ENCODE measurements at places on chromosomes 3 and 15.

GRCh38 chr3:107240183-107241091, 136.8 kb upstream of the CCDC54 start:
- peak; percentile 94 for DNase-seq

DNA sequence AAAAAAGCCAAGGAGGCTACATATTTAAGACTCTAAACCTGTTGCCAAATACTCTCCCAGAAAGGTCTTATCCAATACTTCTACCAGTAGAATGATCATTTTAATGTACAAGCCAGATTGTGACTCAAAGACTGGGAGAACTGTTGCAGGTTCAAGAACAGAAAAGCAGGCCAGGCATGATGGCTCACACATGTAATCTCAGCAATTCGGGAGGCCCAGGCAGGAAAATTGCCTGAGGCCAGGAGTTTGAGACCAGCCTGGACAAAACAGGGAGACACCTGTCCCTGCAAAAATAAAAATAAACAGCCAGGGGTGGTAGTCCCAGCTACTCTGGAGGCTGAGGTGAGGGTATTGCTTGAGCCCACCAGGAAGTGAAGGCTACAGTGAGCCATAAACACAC, 17.8 kb upstream of the THUMPD3 start:
- DNase-seq, result no peak

GRCh38 chr15:70582143-70582945, 181.0 kb downstream of the UACA start:
- DNase-seq, result no peak

- DNase-seq, result no peak
Measured at GRCh38 chr3:10408680-10409079, 87.8 kb upstream of the SEC13 start.

DNA sequence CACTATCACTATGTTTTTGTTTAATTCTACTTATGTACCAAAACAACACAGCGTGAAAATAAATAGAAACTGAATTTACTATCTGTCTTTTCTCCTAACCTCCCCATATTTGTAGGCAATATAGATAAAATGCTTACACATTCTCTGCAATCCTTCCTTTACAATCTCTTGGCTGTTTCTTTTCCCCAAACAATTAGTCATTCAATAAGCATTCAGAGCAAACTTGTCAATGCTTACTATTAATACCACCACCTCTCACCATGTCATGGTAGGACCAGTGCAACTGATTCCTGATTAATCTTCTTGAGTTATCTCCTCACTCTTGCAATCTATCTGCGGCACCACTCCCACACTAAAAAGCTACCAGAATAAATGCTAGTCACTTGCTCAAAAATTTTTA, 74.0 kb upstream of the TTBK2 start:
- no peak for DNase-seq

DNA sequence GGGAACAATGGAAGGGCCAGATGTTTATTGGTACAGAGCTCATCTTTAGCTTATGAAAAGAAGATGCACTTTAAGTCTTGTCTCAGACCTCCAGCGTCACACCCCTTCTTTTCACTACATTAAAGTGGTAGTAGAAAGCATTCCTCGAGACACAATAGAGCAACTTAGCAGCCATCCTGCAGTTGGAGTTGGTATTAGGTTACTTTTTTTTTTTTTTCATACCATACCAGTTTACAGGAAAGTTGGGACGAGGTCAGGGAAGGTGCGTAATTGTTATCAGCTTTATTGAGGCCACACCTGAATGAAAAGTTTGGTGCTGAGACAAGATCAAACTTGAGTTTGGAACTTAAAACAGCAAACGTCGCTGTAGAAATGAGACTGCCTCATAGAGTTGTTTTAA, 203.8 kb downstream of the SOX2 start:
- DNase-seq, result no peak

GRCh38 chr3:187186375-187186774, 10.9 kb upstream of the RTP1 start:
- DNase-seq, result no peak

DNA sequence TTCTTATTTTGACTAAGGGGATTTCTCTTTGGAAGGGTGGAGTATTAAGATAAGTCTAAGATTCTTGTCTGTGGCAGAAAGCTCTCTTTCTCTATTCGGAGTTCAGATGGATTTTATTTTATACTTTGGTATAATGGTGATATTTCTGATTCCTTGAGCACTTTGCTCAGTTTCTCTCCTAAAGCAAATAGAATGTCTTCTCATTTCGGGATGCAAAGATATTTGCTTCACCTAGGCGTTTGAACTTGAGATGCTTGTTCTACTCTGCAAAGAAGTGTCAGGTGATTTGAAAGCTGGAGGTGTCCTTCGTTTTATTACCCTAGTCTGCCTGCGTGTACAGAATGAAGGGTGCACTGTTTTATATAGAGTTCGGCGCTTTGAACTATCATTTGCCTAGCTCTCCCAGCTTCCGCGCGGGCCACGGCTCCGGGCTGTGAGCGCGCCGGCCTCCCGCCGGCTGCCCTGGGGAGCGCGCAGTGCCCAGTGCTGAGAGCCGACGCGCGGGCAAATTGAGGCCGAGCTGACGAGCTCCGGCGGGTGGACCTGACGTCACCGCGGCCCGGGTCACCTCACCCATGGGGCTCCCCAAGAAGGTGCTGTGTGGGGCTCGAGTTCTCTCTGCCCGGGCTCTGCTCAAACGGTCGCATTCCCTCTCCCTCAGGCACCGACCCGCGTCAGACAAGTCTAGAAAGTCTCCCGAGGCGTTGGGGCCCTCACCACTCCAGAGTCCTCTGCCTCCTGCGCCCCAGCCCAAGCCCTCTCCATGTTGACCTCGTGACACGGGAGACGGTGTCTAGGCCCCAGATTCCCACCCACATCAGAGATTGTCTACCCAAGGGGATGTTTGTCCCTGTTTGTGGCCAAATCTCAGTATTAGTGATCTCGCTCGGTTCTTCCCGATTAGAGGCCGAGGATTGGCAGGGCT, 7.5 kb downstream of the SOX2 start:
- DNase-seq, result no peak

DNA sequence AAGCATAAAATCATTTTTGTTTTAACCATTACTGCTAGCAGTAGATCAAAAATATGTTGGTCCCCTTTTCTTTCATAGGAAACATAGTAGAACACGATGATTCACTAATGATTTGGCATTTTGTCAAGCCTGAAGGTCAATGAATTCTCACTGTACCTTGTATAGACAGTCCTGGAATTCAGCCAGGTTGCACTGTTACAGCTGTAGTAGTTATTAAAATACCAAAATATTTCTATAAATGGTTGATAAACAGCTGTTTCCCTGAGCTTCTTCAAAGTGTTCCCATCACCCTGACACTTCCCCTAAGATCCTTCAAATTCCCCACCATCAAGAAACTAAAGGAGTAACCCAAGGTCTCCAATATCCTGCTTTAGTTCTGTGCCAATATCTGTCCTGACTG, 200.9 kb downstream of the ATP8B4 start:
- DNase-seq, result no peak

GRCh38 chr3:25573386-25574171, 91.1 kb downstream of the TOP2B start:
- no peak for DNase-seq

DNA sequence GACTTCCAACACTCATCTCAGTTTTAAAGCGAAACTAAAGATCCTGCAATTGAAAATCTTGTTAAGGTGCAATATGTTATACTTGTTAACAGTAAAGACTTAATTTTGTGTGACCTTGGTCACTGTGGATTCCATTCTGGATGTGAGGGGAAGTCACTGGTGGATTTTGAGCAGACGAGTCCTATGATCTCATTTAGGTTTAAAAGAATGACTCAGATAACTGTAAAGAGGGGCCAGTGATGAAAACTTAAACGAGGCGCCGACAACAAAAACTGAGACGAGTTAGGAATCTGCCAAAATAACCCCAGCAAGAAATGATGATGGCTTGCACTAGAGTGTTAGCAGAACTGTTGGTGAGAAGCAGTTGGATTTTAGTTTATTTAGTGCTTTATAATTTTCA, 56.5 kb downstream of the LRRC28 start:
- DNase-seq, result no peak

DNA sequence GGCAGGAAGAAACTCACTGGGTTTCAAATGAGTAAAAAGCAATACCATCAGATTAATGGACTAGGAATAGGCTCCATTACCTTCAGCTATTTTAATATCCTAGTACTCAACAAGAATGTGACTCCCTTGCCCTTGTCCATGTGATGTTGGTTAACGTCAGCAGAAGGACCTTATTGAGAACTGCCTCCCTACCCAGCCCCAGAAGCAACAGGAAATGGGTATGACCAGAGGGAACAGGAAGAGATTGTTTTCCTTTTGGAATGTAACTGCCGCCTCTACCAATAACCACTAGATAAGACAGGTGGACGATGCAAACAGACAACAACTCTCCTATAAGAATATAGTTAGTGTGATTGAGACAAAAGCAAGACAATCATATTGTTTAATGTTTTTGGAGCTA, 10.4 kb upstream of the MME start:
- no peak for DNase-seq

DNA sequence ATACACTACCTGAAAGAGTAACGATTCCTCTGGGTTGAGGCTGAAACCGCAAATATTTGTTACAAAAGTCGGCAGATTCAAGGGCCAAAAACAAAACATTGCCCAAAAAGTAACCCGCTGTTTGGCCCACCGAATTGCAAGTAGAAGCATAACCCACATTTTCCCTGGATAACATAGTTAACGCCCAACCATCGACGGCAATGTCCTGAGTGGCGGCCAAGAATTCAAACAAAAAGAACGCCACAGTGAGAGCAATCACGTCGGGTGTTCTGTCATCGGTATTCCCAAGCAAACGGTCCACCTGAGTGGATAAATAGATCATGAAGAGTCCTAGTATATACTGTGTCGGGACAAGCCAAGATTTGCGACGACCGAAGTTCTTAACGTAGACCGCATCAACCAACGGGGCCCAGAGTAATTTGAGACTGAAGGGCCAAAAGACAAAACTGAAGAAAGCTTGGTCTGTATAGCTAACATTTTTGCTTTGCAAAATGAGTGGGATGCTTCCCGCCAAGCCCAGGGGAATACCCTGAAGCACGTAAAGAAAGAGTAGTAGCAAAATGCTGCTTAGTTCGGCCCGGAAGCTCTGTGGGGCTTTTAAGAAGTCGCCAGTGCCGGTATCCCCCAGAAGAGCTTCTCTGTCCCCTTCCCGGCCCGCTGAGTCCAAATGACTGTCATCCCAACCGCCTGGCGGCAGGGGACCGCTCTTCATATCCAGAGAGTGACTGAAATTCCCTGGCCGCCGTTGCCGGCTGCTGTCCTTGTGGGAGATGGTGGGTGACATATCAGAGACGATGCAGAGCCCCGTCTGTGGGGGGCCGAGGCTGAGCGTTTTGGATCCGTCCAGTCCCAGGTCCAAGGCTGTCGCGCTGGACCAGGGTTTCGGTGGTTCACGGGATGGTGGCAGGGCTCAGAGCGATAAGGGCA, 750 bp downstream of the SLC33A1 start:
- DNase-seq, result peak; percentile 90

DNA sequence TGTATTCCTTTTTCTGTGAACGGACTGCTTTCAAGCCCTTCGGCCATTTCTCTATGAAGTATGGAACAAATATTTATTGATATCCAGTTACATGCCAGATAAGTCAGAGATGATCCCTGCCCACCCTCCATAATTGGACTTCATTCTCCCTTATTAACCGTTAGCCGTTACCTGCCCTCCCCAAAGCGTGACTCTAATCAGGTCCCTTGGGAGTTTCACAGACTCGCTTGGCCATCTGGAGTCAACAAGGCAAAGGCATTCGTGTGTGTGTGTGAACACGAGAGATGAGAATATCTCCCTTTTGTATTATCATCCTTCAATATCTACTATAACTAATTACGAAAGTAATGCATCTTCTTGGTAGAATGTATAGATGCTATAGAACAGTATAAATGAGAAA, 314.5 kb downstream of the TLE3 start:
- no peak for DNase-seq

GRCh38 chr3:4799266-4800256, 179.7 kb upstream of the BHLHE40 start:
- DNase-seq, result no peak

GRCh38 chr3:111910806-111911205, 51.7 kb downstream of the PHLDB2 start:
- no peak for DNase-seq

DNA sequence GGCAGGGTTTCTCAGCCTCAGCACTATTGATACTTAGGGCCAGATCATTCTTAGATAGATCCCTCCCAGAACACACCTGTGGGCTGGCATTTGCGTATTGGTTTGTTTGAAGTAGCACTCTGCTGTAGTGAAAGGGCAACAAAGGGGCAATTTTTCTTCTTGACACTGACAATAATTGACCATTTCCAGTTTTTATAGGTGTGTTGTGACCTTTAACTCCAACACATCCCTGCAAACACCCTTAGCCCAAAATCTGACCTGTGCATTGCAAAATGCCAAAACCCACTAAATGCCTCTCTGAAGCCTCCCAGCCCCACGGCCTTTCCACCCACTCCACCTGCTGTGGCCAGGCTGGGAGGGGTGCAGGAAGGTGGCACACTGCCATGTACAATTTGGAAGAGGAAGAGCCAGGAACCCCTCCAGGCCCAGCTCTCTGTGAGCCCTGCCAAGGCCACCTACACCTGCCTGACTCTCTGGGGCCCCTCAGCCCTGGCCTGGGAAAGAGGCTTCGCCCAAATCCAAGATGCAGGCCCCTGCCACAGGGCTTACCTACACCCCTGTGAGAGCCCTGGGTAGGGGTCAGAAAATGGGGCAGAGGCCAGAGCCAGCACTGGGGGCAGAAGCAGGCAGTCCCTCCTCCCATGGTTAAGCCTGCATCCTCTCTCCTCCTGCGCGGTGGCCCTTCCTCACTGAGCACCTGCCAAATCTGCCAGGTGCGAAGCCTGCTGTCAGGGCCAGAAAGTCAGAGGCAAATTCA, 9.6 kb upstream of the CYP11A1 start:
- DNase-seq, result no peak

DNA sequence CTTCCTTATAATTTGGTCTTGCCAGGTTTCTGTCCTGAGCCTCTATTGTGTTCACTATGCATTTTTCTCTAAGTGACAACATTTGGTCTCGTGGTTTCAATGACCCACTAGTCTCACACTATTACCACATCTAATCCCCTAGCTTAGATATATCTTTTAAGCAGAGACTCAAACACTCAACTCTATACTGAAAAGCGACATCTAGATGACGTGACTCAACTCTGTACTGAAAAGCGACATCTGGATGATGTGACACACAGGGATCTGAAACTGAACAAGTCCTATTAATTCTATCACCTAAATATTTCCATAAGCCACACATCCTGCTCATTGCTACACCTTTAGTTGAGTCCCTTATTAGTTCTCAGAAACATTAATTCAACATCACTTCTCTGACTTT, 141.7 kb upstream of the MBNL1 start:
- no peak for DNase-seq
